ENCODE measurements at places on chromosomes 4 and X.

- DNase-seq = no peak
Observed at GRCh38 chr4:7335344-7336066, 99.2 kb downstream of the PSAPL1 start.

DNA sequence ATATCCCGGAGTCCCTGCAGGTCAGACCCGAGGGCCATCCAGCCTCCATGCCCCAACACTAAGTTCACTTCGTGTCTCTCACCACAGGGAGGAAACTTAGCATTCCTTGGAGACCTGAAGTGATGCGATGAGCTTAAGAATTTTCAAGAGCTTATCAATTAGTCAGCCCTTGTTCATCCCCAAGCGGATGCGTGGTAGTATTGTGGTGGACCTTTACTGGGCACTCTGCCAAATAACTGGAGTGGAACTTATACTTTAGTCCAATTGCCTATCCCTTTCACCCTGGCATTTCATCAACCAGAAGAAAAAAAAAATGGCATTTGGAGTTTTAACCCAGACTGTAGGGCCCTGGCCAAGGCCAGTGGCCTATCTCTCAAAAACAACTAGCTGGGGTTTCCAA, 137.1 kb downstream of the RELL1 start:
- no peak for DNase-seq

DNA sequence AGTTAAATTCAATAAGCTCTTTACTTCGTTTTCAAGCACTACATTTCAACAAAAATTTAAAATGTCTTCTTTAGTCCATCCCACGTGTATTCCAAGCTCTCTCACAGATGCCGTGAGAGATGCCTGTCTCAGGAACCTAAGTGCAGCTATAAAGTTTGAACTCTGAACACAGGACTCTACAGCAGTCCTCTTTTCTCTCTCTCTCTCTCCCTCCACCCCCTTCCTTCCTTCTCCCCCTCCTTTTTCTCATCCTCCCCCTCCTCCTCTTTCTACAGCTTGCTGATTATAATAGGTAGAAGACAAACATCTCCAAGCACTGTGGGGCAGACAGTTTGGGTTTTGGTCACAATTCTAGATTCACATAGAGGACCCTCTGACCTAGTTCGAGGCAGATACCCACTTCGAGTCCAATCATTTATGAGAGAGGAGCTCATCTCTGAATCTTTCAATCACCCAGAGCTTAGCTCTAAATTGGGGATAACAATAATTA, 31.5 kb upstream of the DCLK2 start:
- DNase-seq = no peak

- DNase-seq = no peak
Observed at GRCh38 chrX:103063191-103063845, 653 bp downstream of the BEX1 start.

- no peak for DNase-seq
Observed at GRCh38 chr4:153651587-153651986, 32.5 kb upstream of the TLR2 start.

- DNase-seq = no peak
Observed at GRCh38 chr4:170014359-170015011, 11.7 kb downstream of the MFAP3L start.

DNA sequence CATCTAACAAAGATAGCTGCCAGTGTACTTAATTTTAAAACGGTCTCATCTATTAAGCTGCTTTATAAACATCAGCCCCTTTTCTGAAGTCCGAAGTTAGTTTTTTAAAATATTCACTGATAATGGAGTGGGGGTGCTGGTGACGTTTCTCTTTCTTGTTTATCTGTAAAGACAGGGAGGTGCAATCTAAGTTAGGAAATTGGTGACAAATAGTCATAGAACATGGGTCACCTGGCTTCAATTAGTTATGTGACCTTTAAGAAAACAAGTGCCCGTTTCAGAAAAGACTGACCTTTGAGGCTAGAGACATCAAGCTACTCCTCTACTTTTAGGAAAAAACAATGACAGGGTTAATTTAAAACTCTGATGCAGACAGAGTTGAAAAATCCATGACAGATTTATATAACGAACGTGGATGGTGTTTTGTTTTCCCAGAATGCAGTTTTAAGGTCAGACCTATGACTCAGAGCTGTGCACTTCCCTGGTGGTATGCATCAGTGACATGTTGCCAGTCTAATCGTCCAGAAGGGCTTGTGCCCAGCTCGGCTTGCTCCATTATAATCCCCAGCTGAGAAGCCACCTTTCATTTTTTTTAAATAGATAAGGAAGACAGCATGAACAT, 38.2 kb downstream of the FHL1 start:
- DNase-seq = no peak

GRCh38 chr4:134862116-134862515, 660.5 kb upstream of the PABPC4L start:
- DNase-seq = no peak

DNA sequence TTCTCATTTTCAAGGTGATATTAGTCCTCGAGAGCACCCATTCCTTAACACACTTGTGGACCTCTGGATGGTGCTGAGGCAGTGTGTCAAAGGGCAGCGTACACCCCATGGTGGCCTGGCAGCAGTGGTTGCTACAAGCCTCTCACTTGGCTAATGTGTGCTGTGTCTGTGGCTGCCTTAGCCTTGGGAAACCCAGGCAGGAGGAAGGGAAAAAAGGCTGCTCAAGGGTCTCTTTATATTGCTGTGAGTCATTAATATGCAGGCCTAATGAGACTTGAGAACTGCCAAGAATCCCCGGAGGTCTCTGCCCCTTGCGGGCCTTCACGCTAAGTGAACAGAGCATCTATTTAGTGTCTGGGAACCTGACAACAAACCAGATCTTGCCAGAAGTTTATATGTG, 7.0 kb downstream of the PCDH10 start:
- DNase-seq = no peak

GRCh38 chr4:173227756-173228155, 59.1 kb downstream of the GALNT7 start:
- DNase-seq = no peak

DNA sequence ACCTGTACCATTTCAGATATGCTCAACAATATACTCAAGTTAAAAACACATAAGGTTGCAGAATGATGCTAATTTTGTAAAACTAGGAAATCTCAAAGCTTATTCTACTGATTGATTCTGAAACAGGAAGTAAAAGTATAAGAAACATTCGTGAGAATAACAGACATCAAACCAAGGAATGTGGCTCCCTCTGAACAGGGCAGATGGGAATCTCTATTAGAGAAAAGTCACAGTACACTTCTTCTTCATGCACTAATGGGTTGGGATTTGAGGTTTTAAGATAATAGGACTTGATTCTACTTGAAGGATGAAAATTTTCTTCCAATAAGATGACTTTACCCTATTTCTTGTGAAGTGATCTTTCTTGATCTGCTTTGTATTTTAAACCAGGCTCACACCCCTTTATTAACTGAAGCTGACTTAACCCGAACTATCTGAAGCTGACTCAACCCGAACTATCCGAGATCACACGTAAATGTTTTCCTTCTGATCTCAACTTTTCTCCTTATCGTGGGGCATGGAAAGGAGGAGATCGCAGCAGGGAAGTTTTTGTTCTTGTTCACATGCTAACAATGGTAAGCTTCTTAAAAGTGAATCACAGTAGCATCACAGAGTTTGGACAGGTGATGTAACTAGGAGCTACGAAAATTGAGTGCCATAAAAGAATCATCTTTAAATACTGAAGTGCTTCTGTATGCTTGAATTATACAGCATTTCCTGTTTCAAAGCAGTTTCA, 363.1 kb upstream of the ZFP42 start:
- no peak for DNase-seq

DNA sequence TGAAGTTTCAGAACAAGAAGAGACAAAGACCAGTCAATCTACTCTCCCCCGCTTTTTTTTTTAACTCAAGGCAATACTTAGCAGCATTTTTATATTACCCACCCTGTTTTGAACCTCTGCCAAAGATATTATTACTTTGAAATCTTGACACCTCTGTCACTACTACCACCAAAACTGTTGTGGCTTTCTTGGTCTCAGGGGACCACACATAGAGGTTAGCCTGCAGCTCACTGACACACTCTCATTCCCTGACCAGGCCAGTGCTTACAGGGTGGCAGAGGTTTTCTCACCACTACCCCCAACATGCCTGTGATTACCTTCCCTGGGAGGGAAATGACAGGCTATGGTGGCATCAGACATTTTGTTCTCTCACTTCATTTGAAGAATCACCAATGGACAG, 137.4 kb upstream of the STIM2 start:
- no peak for DNase-seq

GRCh38 chr4:105387466-105387865, 86.4 kb downstream of the PPA2 start:
- no peak for DNase-seq

GRCh38 chrX:116272322-116272721, 101.8 kb downstream of the AGTR2 start:
- DNase-seq = no peak

GRCh38 chrX:7149411-7149810, 1.5 kb upstream of the PUDP start:
- DNase-seq = no peak

All from activated T-helper 1 cell treated with anti-CD3 and anti-CD28 coated beads, Interleukin-2, amount 50 U/mL, for 16 hours (primary cell).